ENCODE measurements at places on chromosomes 11 and 22.

DNA sequence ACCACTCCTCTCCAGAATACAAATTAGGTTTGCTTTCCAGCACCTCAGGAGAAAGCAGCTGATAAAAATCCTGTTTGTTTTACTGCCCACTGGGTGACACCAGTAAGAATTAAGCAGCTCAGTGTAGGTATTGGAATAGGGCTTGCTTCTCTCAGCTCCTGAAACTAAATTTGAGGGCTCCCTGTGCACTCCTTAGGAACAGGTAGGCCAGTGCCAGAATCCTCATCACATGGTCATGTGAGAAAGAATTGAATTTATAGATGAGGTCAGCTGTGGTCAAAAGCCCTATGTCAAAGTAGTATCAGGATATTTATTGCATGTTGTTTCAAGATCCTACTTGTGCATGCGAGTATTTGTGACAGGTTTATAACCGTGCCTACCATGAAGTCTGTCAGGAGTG lies 1.0 kb downstream of the PRSS23 start:
- no peak for DNase-seq

DNA sequence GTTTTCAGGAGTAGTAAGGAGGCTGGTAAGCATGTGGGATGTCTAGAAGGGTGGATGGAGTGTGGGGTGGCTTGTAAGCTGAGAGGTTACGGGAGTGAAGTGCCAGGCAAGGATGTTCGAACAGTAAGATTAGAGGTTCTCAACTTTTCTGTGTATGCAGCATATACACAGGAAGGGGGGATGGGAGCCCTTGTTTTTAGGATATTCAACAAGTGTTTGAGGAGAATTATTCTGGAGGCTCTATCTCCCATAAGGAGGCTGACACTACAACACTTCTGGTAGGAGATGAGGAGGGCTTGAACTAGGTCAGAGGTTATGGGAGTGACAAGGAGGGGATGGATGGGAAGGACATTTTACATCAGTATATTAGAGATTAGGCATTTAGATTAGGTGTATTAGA lies 109.5 kb downstream of the TEAD1 start:
- DNase-seq = no peak

GRCh38 chr11:6655790-6656583 lies at the start of gene DCHS1:
DCHS1 (minus strand) TSS chr11:6655809; CDS start chr11:6641613, 14,196 bp downstream.
- DNase-seq = no peak

GRCh38 chr11:44702889-44703288 lies 23.9 kb upstream of the TSPAN18 start:
- DNase-seq = no peak

DNA sequence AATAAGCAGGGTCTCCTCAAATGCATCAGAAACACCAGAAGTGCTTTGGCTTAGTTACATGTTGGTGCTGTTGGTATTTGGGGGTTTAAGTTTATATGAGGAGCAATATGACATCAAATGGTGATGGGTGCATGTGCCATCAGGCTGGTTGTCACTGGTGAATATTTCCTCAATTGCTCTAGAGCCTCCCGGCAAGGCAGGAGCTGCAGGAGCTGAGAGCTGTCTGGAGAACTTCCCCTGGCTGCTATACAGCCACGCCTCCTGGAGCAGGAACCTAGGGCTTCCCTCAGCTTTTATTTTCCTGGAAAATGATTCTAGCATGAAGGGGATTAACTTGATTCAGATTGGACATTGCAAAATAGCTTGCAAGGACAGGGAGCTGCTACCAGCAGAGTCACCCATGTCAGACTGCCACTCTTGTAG lies 15.8 kb downstream of the IGLL5 start:
- DNase-seq = no peak

- no peak for DNase-seq
These were observed 41.1 kb downstream of the OSBPL5 start for GRCh38 chr11:3123761-3124733.

DNA sequence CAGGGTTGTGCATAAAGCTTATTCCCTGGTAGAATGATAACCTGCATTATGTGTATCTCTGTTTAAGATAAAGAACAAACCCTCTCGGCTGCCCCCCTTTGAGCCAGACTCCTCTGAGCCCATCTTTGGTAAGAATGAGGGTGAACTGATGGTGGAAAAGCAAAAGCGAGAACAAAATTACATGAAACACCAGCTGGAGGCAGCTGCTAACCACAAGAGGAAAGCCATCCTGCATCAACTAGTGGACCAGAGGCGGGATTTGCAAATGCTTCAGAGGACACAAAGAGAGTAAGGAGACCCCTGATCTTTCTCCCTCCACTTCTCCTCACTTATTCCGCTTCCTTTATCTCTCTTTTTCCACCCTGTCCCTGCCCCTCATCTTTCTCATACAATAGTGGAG lies 40.3 kb downstream of the CCDC81 start:
- DNase-seq = no peak

GRCh38 chr11:120389693-120390584 lies 53.7 kb downstream of the ARHGEF12 start:
- no peak for DNase-seq

DNA sequence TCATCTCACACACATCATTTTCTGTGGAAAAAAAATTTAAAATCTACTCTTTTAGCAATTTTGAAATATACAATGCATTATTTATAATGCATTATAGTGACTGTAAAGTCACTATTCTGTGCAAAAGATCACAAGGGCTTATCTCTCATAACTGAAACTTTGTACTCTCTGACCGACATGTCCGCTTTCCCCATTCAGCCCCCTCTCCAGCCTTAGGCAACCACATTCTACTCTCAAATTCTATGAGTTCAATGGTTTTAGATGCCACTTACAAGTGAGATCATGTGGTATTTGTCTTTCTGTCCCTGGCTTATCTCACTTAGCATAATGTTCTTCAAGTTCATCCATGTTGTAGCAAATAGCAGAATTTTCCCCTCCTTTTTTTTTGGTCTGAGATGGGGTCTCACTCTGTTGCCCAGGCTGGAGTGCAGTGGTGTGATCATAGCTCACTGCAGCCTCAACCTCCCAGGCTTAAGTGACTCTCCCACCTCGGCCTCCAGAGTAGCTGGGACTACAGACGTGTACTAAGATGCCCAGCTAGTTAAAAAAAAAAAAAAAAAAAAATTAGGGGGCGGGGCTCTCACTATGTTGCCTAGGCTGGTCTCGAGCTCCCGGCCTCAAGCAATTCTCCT lies 44.5 kb downstream of the SYN3 start:
- DNase-seq = no peak

GRCh38 chr11:1456596-1457325 lies 29.8 kb downstream of the MOB2 start:
- no peak for DNase-seq

- no peak for DNase-seq
These were observed 43.2 kb upstream of the CREB3L1 start for GRCh38 chr11:46234311-46234710.

DNA sequence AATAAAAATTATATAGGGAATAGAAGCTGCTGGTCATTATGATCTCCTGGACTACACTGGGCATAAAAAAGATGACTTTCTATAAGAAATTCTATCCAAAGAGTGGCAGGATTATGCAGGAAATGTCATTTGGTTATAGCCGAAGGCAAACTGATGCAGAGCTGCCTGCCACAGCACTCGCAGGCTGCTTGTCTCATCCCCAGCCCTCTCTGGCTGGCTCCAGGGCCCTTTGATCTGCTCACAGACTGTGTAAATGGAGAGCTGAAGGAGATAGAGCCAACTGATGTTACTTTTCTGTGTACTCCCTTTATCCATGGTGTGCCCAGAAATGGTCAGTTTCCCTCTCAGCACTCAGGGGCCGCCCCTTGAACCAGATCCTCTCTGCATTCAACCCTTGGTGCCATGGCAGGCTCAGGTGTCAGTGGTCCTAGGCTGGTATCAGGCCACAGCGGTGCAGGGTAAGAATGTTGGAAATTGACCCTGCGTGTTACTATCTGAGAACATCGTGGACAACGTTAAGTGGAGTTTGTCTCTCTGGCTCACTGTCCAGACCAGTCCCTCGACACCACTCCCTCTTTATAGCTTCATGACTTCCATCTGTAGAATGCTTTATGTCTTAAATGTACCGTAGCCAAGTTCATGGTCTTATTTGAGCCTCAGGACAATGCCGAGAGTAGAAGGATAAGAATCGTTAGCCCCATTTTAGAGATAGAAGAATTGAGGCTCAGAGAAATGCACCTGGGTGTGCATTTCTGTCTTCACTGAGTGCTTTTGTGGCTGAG lies 27.8 kb downstream of the TEAD1 start:
- DNase-seq = no peak

DNA sequence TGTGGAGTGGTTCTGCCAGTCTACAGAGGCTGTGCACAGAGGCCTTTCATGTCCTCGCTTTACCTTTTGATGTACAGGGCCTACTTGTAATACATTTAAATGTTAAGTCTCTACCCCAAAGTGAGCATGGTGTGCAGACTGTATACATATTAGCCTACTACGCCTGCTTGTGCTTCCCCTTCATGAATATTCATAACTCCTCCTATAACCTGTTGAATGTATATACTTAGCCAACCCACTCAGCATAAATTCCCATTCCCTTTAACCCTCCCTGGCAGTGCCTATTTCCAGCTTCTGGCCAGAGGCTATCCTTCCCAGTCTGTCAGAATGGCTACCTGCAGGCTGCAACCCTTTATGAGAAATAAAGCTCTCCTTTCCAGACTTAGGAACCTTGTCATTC lies 116.1 kb downstream of the WNT11 start:
- no peak for DNase-seq

- no peak for DNase-seq
These were observed 178.3 kb downstream of the SNX19 start for GRCh38 chr11:130737866-130738431.

- DNase-seq = no peak
These were observed 11.9 kb upstream of the CLMP start for GRCh38 chr11:123206791-123207434.

DNA sequence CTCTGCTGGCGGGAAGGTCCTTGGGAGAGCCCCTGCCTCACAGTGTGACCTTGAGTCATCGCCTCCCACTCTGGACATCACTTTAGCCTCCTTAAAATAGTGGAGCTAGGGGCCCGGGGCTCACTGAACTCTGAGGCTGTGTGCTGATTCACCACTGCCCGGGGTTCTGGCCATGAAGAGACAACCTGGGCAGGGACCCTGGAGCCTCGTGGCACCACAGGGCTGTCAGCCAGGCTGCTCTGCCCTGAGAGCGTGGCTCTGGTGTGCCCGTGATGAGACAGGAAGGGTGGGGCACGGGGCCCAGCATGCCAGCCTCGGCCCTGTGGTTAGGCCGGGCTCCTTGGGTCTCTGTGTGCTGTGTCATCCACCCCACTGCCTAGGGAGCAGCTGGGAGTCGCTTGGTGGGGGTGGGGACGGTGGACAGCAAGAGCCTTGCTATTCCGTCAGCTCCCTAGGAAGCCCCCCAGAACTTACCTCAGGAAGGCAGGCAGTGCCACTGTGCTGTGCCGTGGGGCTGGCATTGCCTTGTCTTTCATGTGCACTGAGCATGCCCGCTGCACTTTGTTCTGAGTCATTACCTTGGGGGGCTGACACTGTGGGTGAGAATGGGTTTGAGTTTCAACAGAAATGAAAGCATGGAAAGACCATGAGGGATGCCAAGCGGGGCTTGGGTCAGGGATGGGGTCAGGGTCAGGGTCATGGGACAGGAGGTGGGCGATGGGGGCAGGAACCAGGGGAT lies 31.7 kb downstream of the TPCN2 start:
- DNase-seq = no peak

DNA sequence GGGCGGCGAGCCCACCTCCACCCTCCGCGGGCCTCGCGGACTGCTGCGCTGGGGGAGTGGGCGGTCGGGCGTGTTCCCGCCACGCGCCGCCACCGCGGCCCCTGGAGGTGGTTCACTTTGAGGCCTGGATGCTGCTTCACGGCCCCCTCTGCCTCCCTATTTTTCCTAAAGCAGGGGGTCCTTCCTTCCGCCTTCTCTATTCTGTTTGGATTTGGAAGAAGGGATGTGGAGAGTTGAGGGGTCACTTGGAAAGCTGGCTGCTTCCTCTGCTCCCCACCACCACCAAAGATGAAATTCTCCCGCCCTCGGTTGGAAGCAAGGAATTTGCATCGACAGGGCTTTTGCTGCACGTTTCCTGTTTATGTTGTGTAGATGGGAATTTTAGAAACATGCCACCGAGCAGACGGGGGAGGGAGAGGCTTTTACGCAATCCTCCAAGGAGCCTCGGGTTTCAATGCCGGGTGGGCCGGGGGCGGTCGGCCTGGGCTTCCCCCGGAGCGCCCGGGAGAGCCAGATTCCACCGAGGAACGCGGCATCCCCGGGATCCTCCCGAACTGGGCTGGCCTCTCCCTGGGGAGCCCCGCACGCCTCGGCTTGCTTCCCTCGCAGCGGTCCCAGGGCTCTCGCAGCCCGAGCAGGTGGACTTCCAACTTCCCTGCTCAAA lies 403 bp upstream of the SBF2 start:
- no peak for DNase-seq

DNA sequence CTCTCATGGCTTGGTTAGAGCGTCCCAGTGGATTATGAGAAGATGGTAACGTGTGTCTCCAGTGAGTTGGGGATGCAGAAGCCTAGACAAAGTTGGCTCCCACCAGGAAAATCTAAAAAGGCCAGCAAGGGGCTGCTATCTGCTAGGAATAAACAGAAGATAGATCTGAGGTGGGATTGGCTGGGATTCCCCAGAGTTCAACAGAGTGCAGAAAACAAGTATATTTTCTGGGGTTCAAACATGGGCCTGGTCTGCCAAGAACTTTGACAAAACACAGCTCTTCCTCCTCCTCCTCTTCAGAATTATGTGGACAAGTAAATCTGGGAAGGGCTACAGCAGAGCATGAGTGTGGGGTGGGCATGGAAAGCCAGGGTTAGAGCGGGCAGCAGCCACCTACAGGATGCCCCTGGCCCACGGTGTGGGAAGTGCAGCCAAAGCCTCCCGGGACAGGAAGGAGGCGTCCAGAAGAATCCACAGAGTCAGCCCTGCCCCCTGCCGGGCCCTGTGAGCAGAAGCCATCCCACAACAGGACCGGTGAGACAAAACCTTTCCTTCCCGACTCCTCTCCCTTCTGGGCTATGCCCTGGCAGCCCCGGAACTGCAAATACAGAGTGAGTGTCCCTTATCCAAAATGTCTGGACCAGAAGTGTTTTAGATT lies 67.1 kb downstream of the CD82 start:
- DNase-seq = no peak

GRCh38 chr22:49014227-49015201 lies 813.2 kb downstream of the BRD1 start:
- DNase-seq = no peak

DNA sequence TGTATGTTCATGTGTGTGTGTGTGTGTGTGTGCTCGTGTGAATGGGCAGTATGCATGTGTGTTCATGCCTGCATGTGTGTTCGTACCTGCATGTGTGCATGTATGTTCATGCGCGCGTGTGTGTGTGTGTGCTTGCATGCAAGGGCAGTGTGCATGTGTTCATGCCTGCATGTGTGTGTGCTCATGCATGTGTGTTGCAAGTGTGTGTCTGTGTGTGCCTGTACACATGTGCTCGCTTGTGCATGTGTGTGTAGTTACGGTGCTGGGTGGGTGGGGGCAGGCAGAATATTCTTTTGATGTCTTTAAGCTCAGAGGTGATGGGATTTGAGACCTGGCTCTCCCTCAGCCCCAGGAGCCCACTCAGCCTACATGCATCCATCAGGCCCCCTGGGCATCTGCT lies 822.1 kb downstream of the BRD1 start:
- DNase-seq = no peak

Data from NCI-H2081 treated with DMSO at 0.1 percent for 48 hours (cell line).